GDM1 (cell line): ENCODE measurements at places on chromosomes 1 and 21.
A peak's percentile ranks its signal among the peaks of the same experiment; 100 is the strongest.

- DNase-seq, result no peak
Observed at GRCh38 chr1:96756789-96757188, 35.2 kb downstream of the PTBP2 start.

GRCh38 chr1:31441970-31442647 is 29.1 kb downstream of the SERINC2 start:
- no peak for DNase-seq

DNA sequence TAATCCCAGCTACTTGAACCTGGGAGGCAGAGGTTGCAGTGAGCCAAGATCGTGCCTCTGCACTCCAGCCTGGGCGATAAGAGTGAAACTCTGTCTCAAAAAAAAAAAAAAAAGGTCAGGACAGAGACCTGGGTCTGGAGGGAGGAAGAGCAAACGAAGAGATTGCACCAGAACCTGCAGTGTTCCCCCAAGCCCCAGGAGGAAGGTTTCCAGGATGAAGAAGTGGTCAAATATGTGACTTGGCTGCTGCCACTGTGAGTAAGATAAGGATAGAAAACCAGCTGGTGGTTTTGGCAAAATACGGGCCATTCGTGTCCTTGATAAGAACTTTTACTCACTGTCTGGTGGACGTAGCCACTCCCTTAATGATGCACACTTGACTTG is 42.2 kb downstream of the CLDN14 start:
- DNase-seq, result peak; percentile 11

DNA sequence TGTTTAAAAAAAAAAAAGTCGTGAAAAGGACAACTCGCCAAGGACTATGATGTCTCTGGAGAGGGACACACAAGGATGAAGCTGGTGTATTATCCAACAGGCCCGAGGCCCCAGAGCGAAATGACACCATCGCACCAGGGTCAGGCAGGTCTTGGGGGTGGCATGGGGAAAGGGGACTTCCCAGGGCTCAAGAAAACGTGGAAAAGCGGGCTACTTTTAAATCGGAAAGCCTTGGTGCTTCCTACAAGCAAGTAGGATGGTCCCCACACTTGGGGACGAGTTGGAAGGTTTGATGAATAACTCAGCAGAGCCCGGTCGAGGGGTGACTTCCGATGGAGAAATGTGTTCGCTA is 505 bp upstream of the GNPAT start:
- DNase-seq, result no peak

- DNase-seq, result peak; percentile 89
Observed at GRCh38 chr1:27525296-27526272, 35.6 kb upstream of the WASF2 start.

GRCh38 chr1:94544706-94545490 is 3.3 kb upstream of the F3 start:
- no peak for DNase-seq

DNA sequence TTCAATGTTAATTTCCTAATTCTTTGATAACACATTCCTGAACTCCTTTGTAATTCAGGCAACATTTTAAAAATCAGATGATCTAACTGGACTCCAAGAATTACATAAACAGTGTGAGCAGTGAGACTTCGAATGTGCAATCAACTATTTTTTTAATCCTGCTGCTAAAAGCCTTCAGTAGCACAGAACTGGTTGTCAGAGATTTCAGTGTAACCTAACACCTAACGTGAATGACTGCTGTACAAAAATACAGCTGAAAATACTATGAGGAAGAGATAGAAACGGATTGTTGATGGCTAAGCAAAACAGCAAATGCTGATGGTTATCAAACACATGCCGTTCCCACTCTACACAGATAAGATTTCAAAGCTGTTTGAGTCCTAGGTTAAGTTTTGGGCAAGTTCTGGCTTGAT is 46.1 kb downstream of the APP start:
- DNase-seq, result no peak

DNA sequence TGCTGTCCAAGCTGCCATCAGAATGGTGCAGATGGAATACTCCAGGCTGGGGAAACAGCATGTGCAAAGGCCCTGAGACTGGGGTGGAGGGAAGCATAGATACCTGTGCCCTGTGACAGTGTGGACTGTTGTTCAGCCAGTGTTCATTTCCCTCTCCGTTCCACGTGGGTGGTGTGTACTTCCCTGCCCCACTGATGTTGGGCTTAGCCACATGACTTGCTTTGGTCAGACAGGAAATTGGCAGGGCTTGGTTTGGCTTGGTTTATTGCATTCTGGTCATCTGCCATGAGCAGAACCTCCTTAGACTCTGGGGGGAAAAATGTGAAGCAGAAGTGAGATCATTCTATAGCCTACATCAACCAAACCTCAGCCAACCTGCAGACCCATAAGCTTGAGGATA is 102.4 kb upstream of the IGSF21 start:
- no peak for DNase-seq

GRCh38 chr1:42335809-42336518 is 929 bp upstream of the FOXJ3 start:
- no peak for DNase-seq

- DNase-seq, result no peak
Observed at GRCh38 chr1:68074472-68074871, 24.0 kb upstream of the DIRAS3 start.

DNA sequence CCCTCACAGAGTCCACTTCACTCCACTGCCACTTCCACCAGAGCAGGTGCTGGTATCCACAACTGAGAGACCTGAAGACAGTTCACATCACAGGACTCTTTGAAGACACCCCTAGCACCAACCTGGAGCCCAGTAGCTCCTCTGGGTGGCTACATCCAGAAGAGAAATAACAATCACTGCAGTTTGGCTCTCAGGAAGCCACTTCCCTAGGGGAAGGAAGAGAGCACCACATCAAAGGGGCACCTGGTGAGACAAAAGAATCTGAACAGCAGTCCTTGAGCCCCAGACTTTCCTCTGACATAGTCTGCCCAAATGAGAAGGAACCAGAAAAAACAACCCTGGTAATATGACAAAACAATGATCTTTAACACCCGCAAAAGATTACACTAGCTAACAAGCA is 113.2 kb downstream of the TENT5C start:
- DNase-seq, result no peak

GRCh38 chr1:167797015-167797414 is 75.2 kb downstream of the MPZL1 start:
- peak; percentile 51 for DNase-seq

GRCh38 chr1:239426821-239427475 is 40.6 kb downstream of the CHRM3 start:
- no peak for DNase-seq

DNA sequence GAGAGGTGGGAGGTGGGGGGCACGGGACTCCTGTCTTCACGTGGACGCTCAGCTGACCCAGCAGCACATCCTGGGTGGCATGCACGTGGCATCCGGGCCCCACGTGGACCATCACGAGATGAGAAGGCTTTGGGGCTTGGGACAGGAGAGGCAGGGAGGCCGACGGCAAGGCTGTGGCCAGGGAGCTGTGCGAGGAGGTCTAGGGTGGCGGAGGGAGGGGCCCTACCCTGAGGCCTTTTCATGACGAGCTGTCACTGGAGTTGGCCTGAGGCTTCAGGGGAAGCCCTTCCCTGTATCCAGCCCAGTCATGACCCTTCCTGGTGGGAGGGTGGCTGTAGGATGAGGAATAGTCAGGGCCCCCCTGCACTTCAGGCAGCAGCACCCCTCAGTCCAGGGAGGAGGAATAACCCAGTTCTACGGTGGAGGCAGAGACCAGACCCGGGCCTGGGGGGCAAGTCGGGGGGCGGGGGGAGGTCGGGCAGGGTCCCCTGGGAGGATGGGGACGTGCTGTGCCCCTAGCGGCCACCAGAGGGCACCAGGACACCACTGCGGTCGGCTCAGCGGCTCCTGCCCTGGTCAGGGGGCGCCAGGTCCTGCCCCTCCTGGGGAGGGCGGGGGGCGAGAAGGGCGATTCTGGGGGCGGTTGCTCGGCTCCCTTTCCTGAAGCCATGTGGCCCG is 2.0 kb upstream of the PERM1 start:
- no peak for DNase-seq

GRCh38 chr1:10429868-10430215 is 391 bp upstream of the CENPS start:
- DNase-seq, result no peak

DNA sequence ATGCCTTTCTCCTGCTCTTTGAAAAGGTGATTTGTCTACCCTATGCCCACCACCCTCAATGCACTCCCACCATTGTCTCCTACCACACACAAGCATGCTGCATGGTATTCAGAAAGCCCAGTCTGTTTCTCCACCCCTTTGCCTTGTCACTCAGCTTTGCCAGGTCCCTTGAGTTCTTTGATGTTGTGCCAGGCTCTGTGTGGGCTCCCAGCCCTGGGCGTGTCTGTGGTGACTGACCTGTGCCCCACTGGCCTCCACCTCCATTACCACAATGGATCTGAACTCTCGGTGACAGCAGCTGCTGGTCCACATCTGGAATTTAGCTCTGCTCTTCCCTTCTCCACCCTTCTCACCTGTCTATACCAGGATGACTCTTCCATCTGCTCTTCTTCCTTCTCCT is 34.9 kb downstream of the ATP2B4 start:
- DNase-seq, result no peak

DNA sequence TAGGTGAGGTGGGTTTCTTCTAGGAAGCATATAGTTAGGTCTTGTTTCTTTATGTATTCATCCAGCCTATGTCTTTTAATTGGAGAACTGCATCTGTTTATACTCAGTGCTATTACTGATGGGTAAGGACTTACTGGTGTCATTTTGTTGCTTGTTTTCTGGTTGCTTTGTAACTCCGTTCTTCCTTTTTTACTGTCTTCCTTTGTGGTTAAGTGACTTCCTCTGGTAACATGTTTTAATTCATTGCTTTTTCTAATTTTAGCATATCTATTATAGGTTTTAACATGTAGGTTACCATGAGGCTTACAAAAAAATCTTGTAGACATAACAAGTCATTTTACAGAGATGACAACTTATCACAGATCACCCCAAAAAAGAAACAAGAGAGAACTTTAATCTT is 160.8 kb downstream of the VAV3 start:
- peak; percentile 12 for DNase-seq

GRCh38 chr1:8042134-8042533 is 16.0 kb upstream of the ERRFI1 start:
- no peak for DNase-seq

GRCh38 chr1:116254776-116255175 is 118.3 kb upstream of the ATP1A1 start:
- no peak for DNase-seq

GRCh38 chr1:93154898-93155297 is 25.3 kb downstream of the TMED5 start:
- DNase-seq, result no peak

DNA sequence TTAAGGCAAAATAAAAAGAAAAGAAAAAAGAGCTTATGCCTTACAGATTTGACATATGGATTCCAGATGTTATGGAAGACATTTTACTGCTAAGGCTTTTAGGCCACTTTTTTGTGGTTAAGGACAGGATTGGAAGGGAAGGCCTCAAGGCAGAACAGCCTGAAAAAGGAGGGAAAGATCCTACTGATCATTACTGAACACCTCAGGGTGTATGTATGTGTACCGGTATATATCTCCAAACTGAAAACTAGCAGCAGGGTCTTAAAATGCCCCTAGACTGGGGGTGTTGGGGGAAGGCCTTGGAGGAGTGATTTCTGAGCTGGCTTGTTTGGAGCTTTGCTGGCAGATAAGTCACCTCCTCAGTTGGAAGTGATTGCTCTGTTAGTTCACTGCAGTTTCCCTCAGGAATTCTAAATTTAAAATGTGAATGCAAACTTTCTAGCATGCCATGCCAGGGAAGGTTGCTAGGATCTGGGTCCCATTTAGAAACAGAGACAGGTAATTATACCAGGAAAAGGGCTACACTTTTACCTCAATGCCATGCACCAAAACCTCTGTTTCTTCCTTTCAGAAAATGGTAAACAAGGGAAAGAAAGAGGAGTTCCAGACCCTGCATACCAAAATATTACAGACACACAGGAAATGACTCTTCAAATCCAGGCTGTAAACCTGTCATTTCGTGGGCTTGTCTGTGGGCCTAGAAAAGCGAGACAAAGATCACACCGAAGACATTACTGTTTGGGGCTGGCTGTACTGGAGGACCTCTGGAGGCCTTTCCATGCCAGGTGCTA is 15.0 kb downstream of the C1orf52 start:
- no peak for DNase-seq

GRCh38 chr1:4173731-4174130 is 273.7 kb upstream of the C1orf174 start:
- no peak for DNase-seq

DNA sequence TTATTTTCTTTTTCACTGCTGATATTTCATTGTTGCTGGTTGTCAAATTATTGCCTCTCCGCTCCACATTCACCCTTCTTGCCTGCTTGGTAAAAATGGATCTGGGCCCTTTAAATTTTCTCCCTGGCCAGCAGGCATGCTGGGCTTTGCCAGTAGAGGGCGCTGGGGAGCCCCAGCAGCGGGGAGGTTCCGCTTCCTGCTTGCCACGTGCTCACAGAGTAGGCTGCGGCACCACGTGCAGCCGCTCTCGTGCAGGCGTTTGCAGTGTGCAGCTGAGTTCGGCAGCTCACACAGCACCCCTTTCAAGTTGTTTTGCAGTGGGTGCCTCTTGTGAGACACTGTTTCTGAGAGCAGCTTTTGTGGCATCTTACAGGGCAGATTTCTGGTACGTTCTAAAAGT is at the start of gene ACTL8:
Gene ACTL8 (plus strand): TSS at position 214 of the 400 bp plus-strand sequence. CDS start 67,676 bp downstream, outside the sequence.
- no peak for DNase-seq

DNA sequence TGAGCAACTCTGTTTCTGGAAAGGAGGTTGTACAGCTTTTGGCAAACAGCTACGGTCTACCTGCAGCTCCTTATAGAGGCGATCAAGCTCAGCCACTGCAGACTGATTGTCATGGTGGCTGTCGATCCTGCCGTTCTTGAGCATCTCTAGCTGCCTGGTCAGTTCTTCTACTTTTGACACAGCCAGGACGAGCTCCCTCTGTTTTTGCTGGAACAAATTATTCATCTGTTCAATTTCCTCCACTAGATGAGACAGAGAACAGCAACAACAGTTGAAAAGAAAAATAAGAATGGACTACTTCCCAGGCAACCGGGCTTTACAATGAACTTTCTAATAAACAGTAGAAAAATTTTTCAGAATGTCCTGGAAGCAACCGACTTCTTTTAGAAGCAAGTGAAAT is 42.5 kb downstream of the TP53BP2 start:
- DNase-seq, result no peak

- no peak for DNase-seq
Observed at GRCh38 chr1:152143150-152143887, 15.7 kb downstream of the RPTN start.

- DNase-seq, result no peak
Observed at GRCh38 chr21:36518883-36519492, 39.1 kb upstream of the CLDN14 start.

GRCh38 chr1:43238085-43238484 is 31.7 kb upstream of the TMEM125 start:
- peak; percentile 63 for DNase-seq
